Activated naive CD8-positive, alpha-beta T cell treated with anti-CD3 and anti-CD28 coated beads, Interleukin-2, amount 50 U/mL, for 16 hours (primary cell): ENCODE measurements at places on chromosomes 6 and 20.

DNA sequence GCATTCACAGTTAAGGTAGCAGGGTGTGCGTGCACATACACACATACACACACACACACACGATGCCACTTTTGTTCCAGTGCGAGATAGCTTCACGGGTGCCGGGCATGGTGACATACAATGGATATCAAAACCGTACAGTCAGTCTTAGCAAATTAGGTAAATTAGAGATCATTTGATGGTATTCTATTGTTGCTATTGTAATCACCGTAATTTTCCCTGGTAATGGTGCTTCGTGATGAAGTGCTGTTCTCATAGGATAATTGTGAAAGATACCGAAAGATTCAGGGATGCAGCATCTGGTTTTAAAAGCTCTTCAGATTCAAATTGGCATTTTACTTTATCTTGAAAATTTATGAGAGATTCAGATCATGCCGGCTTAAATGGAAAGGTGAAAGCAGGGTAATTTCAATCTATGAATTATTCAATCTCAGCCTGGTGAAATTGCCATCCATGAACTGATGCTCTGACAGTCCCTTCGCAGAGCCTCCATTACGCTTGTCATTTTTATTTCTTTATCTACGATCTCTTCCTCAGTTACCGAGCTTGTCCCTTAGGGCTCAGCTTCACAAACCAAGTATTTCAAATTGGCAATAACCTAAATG, 71.3 kb upstream of the SOX4 start:
- no peak for DNase-seq

DNA sequence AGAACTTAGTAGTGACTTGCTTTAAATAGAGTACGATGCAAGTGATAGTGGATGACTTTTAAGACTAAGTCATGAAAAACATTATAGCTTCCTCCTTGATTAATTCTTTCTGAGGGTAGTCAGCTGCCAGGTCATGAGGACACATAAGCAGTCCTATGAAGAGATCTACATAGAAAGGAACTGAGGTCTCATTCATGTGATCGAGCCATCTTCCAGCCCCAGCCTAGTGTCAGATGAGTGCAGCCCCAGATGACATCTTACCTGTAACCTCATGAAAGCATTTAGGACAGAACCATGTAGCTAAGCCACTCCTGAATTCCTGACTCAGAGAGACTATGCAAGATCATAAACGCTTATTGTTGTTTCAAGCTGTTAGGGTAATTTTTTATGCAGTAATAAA, 67.7 kb downstream of the AK9 start:
- no peak for DNase-seq

- no peak for DNase-seq
Observed at GRCh38 chr6:31586008-31586407, at the start of gene LST1. TSS of gene LST1 (plus strand) at chr6:31586277. CDS start at chr6:31587300, 1,023 bp downstream.

- no peak for DNase-seq
Observed at GRCh38 chr20:22420116-22420598, 164.2 kb downstream of the FOXA2 start.

DNA sequence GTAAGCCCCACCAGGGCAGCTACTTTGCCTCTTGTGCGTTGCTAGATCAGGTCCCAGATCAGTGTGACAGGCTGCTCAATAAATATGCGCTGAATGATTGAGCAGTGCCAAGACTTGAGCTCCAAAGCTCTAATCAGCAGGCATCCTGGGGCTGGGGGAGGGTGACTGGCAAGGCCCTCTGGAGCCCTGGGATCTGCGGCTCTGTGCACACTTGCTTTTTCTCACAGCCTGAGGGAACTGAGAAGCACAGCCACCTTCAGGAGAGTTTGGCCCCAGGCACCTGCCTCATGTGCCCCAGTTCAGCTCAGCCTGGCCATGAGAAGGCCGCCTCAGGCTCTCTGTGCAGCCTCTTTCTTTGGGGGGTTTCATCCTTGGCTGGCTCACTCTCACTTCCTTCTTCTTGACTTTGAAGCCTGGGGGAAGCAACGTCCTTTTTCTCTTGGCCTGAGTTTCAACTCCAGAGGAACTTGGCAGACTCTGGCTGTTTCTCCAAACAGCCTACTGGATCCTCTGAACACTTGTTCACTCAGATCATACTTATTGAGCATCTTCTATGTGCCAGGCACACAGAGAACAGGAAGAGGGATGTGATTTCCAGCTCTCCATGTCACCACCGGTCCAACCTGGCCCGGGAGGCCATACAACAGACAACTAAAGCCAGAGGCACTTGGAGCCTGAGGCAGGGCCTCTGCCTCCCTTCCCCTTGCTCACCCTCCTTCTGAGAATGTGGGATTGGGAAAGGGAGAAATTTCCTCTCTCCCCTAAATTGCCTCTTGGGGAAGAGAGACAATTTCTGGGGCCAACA, 114.0 kb downstream of the VEGFA start:
- no peak for DNase-seq

GRCh38 chr6:16633961-16634360, 127.3 kb downstream of the ATXN1 start:
- DNase-seq, result no peak

GRCh38 chr6:44896701-44897100, 431.4 kb upstream of the RUNX2 start:
- DNase-seq, result no peak

DNA sequence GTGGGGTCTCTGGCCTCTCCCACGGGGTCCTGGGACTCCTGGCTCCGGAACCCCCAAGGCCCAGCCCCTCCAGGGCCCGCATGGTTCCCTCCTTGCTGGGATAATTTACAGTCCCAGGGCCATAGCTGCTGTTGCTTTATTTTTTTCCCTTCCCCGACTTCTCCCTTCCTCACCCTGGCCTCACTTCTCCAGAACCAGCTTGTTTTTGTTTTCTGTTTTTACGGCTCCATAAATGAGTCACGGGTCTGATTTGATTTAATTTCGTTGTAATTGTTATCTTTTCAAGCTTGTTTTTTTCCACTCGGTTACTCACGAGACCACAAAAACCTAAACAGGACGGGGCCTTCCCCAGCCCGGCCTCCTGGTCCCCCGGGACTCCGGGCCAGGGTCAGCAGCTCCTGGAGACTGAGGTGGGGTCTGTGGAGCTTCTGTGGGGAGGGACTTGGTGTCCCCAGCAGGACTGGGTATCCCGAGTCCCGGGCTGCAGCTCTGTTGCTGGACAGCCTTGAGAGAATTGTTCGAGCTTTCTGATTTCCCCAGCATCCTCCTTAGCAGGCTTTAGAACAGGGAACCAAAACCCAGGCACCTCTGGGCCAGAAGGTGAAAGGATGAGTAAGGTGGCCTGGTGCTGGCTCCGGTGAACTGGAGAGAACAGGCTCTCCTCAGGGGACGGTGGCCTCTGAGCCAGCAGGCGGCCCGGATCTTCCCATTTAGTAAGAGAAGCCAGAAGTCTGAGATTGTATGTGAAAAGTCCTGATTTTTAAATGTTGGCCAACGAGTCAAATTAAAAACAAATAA, 94.9 kb downstream of the CEBPB start:
- no peak for DNase-seq

DNA sequence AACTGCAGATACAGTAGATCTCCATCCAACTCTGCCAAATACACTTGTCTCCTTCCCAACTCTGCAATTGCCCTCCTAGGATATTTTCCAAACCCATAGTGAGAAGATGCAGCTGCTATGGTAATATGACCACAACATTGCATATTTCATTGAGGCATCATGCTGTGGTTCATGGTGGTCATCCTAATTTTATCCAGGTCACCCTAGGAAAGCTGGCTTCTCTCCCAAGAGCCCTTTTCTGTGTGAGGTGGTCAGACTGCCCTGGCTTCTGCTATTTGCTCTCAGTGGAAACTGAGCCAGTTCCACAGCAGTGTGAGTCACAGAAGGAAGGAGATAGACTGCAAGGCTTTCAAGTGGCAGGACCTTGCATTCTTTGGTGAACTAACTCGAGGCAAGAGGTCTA, 5.5 kb downstream of the OGFRL1 start:
- no peak for DNase-seq

GRCh38 chr20:46802722-46803121, 91.9 kb upstream of the EYA2 start:
- DNase-seq, result no peak

DNA sequence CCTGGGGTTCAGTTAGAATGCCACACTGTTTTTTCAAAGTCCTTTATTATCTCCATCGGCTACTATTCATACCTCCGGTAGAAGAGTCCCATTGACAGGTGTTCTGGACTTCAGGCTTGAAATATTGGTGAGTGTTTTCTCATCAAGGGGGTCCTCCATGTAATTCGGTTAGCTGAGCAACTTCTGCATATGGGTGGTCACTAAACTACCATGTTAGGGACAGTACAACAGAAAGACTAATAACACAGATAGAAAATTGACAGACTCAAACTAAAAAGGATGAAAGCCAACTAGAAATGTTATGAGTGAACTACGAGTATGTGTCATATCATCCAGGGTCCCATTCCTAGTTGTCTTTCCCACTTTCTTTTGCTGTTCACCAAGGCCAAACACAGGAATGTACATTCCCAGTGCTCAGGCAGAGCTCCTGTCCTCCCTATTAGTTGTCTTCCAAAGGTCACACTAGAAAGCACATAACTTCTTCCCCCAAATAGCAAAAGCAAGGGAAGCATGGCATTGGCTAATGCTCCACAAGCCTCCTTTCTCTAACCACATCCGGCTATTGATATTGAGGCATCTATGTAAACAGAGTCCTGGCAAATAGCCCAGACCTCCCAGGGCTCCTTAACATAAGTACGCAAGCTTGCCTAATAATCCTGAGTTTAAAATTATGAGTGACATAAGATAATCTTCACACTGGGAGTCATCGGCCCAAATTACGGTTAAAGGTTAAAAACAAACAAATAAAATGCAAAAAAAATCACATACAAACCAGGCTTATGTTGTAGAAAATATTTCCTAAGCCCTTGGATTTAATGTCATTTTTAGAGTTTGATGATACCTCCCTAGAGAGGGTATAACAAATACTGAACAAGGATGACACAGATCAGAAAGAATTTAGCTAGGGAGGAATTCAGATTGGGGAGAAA, 13.2 kb downstream of the CCN2 start:
- DNase-seq, result no peak

DNA sequence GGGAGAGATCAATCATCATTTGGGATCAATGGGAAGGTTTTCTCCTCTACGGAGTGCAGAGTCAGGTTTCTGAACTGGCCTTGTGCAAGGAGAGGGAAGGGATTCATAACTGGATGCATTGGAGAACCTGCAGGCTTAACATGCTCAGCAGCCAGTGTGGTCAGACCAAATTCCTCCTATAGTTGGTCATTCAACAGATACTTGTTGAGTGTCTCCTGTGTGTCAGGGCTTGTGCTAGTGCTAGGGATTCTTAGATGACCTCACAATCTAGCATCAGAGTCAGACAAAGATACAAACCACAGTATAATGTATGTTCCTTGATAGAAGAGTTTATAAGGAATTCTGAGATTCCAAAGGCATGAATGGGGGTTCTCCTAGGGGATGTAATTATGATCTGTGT, 23.9 kb downstream of the RALY start:
- no peak for DNase-seq

DNA sequence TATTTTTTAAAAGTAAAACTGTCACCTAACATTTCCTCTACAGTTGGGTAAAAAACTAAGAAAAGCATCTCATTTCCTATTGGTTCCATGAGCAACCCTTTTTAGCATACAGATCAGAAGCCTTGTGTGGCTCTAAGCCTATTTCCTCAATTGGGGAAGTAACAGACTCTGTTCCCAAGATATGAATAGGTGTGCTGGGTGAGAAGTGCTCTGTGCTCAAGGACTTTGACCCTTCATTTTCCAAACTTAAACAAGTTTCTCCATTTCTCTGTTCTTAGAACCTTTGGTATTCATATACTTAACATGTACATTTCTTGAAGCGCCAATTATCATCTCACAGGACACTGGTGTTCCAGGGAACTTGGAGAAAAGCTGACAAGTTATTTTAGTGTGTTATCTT, 24.1 kb downstream of the CARMIL1 start:
- DNase-seq, result no peak

GRCh38 chr6:17957498-17957897, 29.9 kb downstream of the KIF13A start:
- DNase-seq, result no peak

DNA sequence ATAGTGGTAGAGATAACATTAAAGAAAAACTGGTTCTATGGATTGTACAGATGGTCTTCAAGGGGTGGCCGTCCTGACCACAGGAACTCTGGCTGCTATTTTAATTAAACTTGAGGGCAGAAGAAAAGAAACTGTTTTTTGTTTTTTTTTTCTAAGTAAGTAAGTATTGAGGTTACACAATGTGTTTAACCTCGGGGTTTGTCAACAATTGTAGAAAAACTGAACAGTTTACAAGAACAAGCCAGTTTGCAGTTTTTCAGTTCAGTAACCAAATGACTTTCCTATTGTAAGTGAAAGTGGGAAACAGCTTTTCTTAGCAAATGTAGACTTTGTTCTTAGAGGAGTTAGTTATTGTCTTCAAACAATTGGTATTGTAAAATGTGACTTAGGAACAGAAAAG, 77.0 kb downstream of the PLCB1 start:
- DNase-seq, result no peak

- no peak for DNase-seq
Observed at GRCh38 chr6:53103993-53104675, 38.9 kb downstream of the FBXO9 start.

GRCh38 chr6:7911345-7911725, 747 bp upstream of the TXNDC5 start:
- no peak for DNase-seq

DNA sequence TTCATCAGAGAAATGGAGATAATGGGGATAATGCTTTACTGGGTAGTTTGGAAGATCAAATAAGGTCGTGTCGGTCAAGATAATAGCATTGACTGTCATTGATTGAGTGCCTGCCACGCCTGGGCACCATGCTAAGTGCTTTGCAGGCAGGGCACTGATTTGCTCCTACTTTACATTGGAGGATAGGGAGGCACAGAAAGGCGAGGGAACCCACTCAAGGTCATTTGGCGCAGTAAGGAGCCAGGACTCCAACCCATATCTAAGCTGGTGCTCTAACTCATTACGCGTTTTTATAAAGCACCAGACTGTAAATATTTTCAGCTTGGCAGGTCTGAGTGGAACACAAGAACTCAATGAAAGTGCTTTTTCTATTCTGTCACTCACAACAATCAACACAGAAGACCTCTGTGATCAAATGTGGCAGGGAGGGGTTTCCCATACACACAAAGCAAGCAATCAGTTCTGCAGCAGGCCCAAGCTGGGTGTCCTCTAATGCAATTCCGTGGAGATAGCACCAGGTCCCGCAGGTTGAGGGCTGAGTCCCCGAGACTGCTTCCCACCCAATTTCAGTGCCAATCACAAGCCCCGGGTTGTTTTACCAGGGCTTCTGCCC, 373.6 kb downstream of the CDH26 start:
- no peak for DNase-seq

- no peak for DNase-seq
Observed at GRCh38 chr20:4691753-4692152, 30.0 kb upstream of the PRND start.

- no peak for DNase-seq
Observed at GRCh38 chr20:44600758-44601201, 18.4 kb downstream of the PKIG start.
